ENCODE measurements at places on chromosomes 1 and 21.

GRCh38 chr1:89361681-89362080 lies 2.2 kb upstream of the GBP6 start:
- DNase-seq = no peak

- no peak for DNase-seq
Measured at GRCh38 chr1:47479664-47480063, 41.8 kb downstream of the FOXD2 start.

DNA sequence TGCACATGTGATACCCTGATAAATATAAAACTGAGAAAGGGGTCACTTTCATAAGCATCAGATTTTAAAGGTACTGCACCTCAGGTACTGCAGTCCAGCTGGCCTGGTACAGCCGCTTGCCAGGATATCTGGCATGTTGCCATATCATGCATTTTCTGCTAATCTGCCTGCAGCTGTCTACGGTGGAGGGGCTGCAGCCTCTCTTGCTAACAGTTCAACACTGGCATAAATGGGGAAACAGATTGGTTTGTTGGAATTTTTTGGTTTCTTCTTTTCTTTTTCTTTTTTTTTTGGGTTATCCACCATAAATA lies 71.5 kb downstream of the MIS18A start:
- DNase-seq = peak; percentile 51

DNA sequence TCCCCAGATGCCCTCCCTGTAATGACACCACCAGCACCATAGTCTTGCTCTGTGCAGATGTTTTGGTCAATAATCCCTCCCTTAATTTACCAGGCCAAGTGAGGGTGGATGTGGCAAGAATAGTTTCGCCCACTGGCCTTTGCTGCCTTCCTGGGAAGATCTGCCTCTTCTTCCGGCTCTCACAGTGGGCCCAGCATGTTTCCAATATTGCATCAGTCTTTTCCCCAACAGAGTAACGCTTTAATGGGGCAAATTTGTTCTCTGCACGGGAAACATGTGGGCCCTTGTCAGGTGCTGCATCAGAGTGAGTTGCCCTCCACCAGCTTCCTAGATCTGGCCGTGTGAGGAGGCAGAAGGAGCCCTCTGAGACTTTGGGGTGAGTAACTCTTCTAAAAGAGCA lies 12.0 kb upstream of the ALX3 start:
- no peak for DNase-seq

- DNase-seq = no peak
Measured at GRCh38 chr21:44795342-44795741, 6.3 kb downstream of the UBE2G2 start.

DNA sequence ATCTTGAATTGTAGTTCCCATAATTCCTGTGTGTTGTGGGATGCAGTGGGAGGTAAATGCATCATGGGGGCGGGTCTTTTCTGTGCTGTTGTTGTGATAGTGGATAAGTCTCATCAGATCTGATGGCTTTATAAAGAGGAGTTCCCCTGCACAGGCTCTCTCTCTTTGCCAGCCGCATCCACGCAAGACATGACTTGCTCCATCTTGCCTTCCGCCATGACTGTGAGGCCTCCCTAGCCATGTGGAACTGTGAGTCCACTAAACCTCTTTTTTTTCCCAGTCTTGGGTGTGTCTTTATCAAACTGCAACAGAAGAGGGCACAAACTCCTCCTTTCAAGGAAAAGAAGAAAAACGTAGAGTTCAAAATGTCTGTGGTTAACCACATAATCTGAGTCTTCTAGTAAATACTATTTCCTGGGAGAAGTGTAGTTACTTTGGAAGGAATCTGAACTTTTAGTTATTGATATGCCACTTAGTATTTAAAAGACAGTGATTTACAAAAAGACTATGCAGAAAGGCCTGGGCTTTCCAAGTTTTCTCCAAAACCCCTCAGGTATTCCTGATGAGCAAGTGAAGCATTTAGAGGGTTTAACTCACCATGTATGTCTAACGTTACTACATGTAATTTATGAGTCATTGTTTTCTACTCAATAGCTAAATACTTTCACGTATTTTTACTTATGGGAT lies 10.0 kb downstream of the ADAMTS1 start:
- no peak for DNase-seq

DNA sequence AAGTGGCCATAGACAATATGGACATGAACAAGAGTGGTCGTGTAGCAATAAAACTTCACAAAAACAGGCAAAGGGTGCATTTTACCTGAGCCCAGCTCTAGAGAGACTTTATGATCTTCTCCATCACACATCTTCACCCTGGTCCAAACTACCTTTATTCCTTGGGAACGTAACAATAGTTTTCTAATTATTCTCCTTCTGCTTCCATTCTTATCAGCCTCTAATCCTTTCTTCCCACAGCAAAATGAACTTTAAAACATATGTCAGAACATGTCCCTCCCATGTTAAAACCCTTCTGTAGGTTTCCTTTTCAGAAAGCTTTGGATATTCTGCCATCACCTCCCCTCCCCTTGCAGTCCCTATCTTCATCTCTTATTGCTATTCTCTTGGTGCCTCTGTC lies 395.2 kb upstream of the PLXNA2 start:
- DNase-seq = no peak

DNA sequence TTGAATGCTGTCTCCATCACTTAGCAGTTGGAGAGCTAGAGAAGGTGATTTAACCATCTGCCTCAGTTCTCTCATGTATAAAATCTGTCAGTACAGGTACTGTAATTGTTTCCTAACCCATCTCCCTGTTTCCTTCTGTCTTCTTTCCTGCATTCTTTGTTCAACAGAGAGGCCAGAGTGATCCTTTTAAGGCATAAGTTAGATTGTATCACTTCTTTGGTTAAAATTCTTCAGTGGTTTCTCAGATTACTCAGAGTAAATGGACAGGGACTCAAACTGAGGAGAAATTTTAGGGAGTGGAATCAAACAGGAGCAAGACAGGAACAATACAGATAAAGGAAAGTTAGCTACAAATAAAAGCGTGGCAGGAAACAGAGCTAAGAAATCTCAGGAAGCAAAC lies 45.2 kb upstream of the SSX2IP start:
- no peak for DNase-seq

DNA sequence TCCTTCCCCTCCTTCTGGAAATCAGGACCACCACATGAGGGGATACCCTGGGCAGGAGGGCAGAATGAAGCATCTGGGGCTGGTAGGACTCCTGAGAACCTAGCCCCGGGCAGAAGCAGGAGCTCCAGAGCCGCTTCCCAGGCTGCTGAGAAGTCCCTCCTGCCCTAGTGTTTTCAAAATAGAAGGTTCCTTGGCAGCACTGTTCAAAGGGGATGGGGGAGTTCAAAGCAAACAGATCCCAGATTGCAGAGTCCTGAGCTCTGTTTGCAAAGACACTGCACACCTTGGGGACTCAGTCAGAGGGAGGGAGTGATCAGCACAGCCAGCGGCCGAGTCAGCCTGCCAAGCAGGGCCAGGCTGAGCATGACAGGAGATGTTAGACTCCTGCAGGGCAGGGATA lies 177.8 kb downstream of the PTPRU start:
- DNase-seq = no peak

GRCh38 chr21:45533846-45534635 lies 8.2 kb downstream of the SLC19A1 start:
- peak; percentile 9 for DNase-seq

- no peak for DNase-seq
Measured at GRCh38 chr21:45504516-45505415, 37.5 kb downstream of the SLC19A1 start.

- no peak for DNase-seq
Measured at GRCh38 chr1:43482215-43482614, 28.5 kb upstream of the HYI start.

GRCh38 chr1:225897595-225898514 lies 8.9 kb upstream of the LEFTY1 start:
- no peak for DNase-seq

DNA sequence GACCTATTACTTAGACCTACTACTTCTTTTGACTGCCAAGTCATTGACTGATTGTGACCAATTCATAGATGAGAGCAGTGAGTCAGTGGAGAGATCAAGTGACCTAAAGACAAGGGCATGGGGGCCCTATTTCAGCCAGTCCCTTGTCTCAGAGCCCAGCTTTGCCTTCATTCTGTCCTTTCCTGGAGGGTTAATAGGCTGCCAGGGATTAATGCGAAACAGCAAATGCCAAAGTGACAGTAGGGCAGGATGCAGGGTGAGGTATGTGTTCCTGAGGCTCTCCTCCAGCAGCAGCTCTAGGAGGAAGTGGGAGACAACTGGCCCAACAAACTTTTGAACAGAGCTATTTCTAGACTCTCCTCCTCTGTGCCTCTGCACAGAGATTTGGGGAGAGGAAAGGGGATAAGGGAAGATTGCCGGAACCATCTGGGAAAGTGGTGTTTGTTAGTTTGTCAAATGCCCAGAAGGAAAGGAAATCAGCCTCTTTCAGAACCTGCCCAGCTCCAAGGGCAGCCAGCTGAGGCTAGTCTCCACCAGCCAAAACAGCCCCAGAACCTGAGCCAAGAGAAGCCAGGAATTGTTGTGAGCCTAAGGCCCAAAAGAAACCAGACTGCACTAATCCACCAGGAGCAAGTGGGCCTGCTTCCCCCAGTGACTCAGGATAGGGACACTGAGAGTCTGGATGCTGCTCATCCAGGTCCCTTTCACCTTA lies 4.9 kb upstream of the S100A3 start:
- DNase-seq = peak; percentile 60

DNA sequence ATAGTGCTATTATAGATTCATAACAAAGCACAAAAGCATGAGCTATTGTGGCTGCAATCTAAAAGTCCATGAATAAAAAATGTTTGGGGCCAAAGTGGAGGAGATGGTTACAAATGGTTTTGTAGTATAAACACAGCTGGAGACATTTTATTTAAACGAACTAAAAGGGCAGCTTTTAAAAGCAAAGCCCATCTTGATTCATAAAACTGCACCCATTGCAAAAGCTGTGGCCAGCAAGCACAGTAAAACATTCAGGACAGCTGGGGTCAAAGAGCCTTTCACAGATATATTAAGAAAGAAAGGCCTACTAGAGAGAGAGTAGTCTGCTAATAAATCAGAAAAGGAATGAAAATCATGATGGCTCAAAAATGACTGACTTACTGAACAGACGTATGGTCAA lies 520.8 kb downstream of the NUF2 start:
- no peak for DNase-seq

GRCh38 chr21:24175106-24175505 lies 1432.2 kb downstream of the MRPL39 start:
- no peak for DNase-seq

DNA sequence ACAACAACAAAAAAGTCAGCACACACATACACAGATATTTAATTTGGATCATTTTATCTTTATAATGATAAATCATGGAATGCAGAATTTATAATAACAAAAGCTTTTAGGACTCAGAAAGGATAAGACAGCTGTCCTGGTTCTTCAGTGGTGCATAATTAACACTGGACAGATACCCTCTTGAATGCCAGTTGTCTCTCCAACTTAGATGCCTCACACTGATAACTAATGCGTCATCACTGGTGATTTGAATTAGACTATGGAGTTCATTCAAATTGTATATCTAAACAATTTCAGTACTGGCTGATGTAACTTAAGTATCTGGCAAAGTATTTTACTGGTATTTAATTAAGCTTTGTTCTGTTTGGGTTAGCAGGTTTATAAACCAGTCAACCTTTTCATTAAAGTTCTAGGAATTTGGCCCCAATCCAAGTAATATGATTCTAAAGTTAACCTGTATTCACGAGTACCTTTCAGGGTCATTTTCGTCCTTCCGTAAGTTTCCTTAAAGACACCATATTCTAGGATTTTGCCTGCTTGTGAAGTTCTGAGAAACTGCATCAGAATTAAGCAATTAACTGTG lies 1199.5 kb upstream of the TMPRSS15 start:
- DNase-seq = no peak

DNA sequence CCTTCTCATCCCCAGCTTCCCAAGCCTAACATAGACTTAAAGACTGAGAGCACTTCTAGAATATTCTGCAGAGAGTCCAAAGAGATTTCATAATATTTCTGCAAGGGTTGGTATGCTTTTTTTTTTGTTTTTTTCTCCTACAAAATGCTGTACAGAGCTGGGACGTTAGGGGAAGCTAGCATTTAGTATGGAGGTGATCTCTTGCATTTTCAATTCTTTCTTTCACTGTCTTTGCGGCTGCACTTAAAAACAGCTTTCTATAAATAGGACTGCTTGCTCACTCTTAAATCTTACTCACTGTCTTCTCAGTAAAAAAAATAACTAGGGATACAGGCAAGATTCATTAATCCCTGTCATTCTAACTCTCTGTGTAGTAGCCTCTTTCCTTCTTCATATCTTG lies 7.4 kb downstream of the DSCAM start:
- DNase-seq = no peak

GRCh38 chr1:117161887-117162286 lies 40.3 kb upstream of the TRIM45 start:
- no peak for DNase-seq

GRCh38 chr1:205229399-205229871 lies 1.7 kb downstream of the TMCC2 start:
- peak; percentile 79 for DNase-seq

DNA sequence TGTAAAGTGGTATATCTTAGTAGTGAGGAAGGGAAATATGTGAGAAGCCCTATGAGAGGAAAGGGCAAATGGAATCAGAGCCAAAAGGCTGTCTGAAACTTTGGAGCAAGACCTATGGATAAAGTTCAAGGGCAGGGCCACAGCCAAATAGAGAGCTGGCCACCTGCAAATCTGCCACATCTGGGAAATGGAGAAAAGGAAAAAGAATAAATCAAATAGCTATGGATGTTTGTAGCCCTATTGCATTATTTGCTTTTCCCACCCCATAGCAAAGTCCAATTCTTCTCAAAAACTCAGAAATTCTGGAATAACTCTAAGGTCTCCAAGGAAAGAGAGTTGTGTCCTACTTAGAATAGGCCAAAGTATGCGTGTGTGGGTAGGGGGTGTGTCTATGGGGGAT lies 4.0 kb upstream of the HLX start:
- DNase-seq = peak; percentile 32

GRCh38 chr1:85030536-85030935 lies 17.8 kb downstream of the MCOLN3 start:
- DNase-seq = no peak

GRCh38 chr1:77504986-77505385 lies 177.5 kb downstream of the ZZZ3 start:
- DNase-seq = no peak

- no peak for DNase-seq
Measured at GRCh38 chr1:2328676-2329455, 62.5 kb downstream of the MORN1 start.

- no peak for DNase-seq
Measured at GRCh38 chr1:67193704-67194103, 27.4 kb downstream of the IL23R start.

- DNase-seq = no peak
Measured at GRCh38 chr1:229280921-229281320, 10.0 kb downstream of the RAB4A start.

GRCh38 chr1:231729544-231729943 lies 103.0 kb downstream of the DISC1 start:
- peak; percentile 65 for DNase-seq

GRCh38 chr1:94385308-94385929 lies 32.8 kb upstream of the ABCD3 start:
- no peak for DNase-seq

GRCh38 chr21:35563885-35564451 lies 496.4 kb downstream of the SETD4 start:
- peak; percentile 76 for DNase-seq
